ENCODE measurements at places on chromosomes 5 and 9. TPM values are rescaled to one million over a fixed set of nuclear protein-coding genes. Genes with fewer than 3 reads are reported as not detected.

- no peak for DNase-seq
Observed at GRCh38 chr9:18127499-18127875, 346.5 kb upstream of the ADAMTSL1 start.

GRCh38 chr9:71858812-71859211 lies 52.2 kb downstream of the ABHD17B start:
- DNase-seq = no peak

NIM1K gene
- total RNA-seq = 3.6 TPM

DNA sequence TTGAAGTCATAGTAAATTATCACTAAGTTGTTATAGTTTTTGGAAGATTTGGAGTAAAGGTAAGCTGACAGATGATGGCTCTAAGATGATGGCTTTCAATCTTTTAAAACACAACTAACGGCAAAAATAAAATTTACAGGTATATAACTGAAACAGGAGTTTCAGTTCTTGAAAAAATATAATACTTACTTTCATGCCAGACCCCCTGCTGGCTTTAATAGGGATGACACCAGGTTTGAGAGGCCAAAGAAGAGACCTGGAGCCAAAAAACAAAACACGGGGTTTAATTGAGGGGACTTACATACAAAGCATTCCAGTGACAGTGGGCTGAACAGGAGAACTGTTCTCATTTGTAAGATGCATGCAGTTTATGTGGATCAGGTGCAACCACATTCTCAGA lies 301.7 kb upstream of the PCSK5 start:
- DNase-seq = no peak

- no peak for DNase-seq
Observed at GRCh38 chr9:125878164-125878631, 131.0 kb downstream of the PBX3 start.

GRCh38 chr9:22098643-22099332 lies 89.7 kb upstream of the CDKN2B start:
- DNase-seq = no peak

DNA sequence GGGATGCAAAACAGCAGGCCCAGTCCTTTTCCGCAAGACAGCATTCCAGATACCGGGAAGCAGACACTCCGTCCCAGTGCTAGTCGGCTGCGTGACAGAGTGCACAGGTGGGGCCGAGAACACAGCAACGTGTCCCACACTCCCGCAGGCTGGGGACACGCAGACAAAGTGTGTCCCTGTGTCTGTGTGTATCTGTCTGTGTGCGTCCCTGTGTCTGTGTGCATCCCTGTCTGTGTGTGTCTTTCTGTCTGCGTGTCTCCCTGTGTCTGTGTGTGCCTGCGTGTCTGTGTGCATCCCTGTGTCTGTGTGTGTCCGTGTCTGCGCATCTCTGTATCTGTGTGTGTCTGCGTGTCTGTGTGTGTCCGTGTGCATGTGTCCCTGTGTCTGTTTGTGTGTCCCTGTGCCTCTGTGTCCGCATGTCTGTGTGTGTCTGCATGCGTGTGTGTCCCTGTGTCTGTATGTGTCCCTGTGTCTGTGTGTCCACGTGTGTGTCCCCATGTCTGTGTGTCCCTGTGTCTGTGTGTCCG lies 137.0 kb downstream of the MRPL36 start:
- peak; percentile 38 for DNase-seq

DNA sequence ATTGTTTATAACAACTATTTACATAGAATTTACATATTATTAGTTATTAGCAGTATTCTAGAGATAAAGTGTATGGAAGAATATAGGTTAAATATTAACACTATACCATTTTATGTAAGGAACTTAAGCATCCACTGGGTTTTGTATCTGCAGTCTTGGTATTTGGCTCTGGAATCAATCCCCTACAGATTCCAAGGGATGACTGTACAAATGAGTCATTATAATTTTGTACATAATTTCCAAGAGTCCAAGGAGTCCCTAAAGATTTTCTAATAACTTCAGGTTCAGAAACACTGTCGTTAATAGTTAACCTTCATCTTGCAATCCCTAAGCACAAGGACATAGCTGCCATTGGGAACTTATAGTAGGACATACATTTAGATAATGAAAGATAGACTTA lies 254.8 kb upstream of the PDE4D start:
- no peak for DNase-seq

- DNase-seq = no peak
Observed at GRCh38 chr5:32711362-32711680, 200 bp downstream of the NPR3 start.

GRCh38 chr5:61141801-61142200 lies 20.5 kb downstream of the SMIM15 start:
- DNase-seq = no peak

DNA sequence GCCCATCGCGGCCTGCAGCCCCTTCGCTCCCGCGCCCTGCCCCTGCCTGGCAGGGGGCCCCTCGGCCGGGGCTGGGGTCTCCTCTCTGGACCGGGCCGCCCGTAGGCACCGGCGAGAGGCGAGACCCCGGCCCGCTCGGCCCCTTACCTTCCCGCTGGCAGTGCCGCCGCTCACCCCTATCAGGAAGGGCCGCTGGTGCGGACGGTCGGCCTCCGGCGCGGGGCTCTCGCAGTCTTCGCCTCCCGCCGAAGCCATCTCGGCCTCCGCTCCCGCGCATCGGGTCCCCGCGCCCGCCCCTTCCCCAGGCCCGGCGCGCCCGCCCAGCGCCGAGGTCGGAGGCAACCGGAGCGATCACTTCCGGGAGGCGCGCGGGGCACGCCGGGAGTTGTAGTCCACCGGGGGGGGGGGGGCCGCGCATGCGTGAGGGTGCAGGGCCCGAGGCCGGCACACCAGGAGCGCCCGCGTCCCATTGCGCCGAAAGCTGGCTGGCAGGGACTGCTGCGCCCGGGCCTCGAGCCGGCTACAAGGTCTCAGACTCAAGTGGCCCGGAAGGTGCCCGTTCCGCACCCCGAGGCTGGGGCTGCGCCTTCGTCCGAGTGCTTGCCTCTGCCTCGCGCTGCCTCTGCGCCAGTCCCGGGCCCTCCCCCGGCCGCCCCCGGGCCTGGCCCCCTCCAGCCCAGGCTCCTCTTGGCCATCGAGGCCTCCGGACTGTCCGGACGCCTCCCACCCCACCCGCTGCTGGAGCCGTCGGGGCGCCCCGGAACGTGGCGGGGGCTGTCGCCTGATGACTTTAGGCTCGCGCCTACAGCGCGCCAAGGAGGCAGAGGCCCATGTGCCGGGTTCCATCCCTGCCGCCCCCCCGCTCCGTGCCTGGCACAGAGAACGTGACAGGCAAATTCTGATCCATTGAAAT lies at the start of gene UCK1:
Gene UCK1 (minus strand): TSS at position 344 of the 913 bp plus-strand sequence. CDS start 89 bp downstream, at position 255.
- peak; percentile 90 for DNase-seq

SLC6A7 gene
- total RNA-seq = not detected

DNA sequence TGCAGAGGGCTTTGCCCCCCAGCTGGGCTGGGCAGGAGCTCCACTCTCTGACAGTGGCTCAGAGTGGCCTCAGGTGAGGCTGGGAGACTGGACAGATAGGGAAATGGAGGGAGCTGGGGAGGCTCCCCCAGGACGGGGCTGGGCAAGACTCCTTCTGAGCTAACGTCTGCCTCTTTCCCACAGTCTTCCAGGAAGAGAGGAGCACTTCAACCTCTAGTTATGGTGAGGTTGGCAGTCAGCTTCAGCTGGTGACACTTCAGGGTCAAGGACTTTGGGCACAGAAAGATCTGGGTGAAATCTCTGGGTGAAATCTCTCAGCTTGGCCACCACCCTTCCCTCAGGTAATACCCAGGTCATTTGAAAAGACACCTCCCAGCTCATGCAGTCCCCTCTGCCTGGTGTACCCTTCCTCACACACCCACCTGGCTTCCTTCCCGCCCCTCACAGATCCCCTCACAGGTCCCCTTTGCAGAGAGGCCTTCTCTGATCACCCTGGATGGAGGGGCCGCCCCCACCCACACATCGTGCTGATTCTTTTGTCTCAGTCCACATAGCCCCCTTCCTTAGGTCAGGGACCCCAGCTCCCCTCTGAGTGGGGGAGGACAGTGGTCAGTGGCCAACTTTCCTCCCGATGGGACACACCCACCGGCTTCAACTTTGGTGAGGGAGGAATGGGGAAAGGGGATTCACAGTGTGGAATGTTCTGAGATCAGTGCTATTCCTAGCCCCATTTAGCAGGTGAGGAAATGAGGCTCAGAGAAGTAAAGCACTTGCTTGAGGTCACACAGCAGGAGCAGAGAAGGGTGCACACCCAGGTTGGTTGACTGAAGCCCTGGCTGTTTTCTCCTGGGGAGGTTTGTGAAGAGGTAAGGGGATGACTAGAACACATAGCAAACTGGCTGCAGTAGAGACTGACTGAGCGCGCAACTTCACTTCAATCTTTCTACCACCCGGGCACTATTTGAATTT lies 15.8 kb upstream of the NEURL1B start:
- peak; percentile 45 for DNase-seq

DNA sequence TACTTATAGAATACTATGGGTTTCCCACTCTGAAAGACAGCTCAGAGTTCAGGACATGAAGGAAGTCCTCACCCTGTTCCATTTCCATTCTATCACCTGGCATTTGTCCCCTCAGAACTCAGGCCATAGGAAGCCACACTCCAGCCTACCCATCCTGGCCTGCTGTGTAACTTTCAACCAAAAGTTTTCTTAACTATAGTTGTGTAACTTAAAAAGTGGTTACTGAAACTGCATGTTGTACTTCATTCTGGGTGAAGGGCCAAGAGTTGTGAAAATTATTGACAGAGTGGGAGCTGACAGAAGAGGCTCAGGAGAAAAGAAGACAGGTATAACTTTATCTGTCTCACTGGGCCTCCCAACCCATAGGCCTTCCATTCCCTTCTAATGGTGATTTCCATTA lies 212.5 kb downstream of the RAB3C start:
- no peak for DNase-seq

GRCh38 chr9:133735415-133735775 lies 2.8 kb downstream of the SARDH start:
- DNase-seq = peak; percentile 36

DNA sequence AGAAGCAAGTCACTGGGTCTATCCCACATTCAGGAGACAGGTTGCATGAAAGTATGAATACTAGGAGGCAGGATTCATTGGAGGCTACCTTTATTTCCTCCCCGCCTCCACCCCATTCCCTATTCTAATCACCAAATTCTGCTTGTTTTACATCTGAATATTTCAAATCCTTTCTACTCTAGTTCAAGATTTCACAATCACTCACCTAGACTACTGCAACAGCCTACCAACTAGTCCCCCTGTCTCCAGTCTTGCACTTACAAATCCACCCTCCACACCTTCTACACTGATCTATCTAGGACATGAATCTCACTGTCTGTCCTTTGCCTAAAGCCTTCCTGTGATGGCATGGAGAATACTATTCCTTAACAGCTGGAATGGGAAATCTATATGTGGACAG lies 6.4 kb upstream of the KIF27 start:
- DNase-seq = no peak

DNA sequence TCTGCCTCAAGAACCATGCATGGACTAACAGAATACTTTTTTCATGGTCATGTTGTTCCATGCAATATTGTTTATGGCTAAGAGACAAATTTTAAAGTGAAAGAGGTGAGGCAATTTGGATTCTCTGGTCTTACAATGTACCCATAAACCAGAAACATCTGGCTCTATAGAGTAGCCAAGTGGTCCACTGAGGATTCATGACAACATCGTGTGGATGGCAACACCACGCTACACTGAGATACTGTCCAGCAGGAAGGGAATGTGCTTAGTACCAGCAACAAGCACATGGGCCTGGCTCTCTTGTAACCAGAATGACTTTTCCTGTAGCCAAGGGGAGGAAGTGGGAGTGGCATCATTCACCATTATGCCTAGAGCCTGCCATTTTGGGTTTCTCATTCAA lies 218.2 kb downstream of the GADD45G start:
- DNase-seq = no peak

IFNA13 gene
- not detected for total RNA-seq

- no peak for DNase-seq
Observed at GRCh38 chr5:90144625-90145327, 264.8 kb downstream of the CETN3 start.

- DNase-seq = no peak
Observed at GRCh38 chr5:87195616-87196015, 72.1 kb upstream of the RASA1 start.

DNA sequence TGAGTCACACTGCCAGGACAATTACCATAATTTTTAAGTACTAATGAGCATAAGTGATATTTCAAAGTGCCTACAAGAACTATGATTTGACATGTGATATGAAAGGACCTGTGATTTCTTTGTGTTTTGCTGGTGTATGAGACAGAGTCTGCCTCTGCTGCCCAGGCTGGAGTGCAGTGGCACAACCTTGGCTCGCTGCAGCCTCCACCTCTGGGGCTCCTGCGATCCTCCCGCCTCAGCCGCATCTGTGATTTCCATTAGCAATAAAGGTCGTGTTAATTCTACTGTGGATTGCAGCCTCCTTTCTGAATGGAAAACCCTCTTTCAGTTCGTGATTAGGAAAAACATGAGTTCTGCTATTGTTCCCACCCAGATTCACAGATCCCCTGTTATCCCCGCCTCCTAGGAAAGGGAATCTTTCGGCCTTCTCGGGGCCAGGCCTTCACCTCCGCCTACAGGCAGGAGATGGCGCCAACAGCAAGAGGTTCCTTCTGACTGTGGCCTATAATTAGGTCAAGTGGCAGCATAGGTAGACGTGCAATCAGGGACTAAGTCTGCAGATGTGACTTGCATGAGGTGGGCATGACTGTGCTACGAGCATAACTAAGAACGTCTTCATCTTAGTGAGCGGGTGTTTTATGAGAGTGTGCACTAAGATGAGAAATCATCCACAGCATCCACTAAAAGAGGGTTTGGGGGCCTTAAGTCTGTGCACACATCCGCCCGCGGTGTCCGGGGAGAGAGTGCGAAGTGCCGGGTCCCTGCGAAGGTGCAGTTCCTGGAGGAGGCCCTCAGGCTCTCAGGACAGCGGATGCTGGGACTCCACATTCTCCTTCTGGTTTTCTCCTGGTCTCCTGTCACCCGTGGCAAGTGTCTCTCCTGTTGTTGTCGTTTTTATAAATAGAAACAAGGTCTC lies 23.1 kb downstream of the TRIM7 start:
- DNase-seq = peak; percentile 77

CTSV gene
- not detected for total RNA-seq

GRCh38 chr5:170638454-170639220 lies 134.8 kb downstream of the KCNIP1 start:
- DNase-seq = peak; percentile 73

DNA sequence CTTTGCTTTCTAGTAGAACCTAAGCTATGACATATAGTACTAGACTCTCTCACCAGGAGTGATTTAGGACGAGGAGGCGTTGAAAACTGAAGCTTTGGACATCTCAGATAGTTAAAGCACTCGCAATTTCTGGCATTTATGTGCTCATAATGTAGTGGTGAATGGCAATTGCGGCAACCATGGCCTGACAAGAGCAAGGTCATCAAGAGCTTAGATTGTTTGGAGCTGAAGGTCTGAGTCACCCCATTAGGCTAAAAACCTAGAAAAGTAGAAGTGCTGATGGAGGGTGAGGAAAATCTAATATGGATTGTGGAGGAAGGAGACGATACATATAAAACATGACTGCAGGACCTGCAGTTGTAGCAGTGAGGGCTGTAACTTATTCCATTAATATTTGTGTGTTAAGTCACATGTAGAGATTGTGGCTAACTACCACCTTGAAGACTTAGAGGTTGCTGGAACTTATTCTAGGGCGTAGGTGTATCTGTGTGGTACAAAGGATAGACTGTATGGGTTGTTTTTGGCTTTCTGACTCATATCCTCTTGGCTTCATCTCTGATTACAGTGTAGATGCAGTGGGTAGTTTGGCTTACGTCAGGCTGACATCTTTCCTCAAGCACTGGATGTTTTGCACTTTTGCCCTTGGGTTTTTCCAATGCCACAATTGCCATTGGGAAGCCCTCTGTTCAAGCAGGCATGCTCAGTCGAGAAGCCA lies 138.9 kb upstream of the CDKN2B start:
- DNase-seq = no peak
